Neural crest cell (in vitro differentiated cells): ENCODE measurements at places on chromosomes 7 and 10. TPM values are rescaled to one million over a fixed set of nuclear protein-coding genes. Genes with fewer than 3 reads are reported as not detected.

The FAM131B gene
- 15.0 and 15.5 TPM in 2 replicates for total RNA-seq

The SPDYE2B gene
- not detected in 2 replicates for total RNA-seq

The ODAD2 gene
- total RNA-seq = 4.1 and 6.6 TPM in 2 replicates

The MCM10 gene
- total RNA-seq = 76.3 and 80.6 TPM in 2 replicates

The FRG2B gene
- not detected in 2 replicates for total RNA-seq

The UPK3B gene
- 0.77 TPM in 1 of 2 replicates, not detected in the other for total RNA-seq

The TACC2 gene
- total RNA-seq = 48.2 and 52.6 TPM in 2 replicates

The ARHGAP22 gene
- total RNA-seq = 5.2 and 7.5 TPM in 2 replicates

The CTNNA3 gene
- total RNA-seq = 4.7 and 5.5 TPM in 2 replicates

The PFKFB3 gene
- total RNA-seq = 36.7 and 39.3 TPM in 2 replicates
